ENCODE measurements at places on chromosomes 7 and 10. TPM values are rescaled to one million over a fixed set of nuclear protein-coding genes. Genes with fewer than 3 reads are reported as not detected.

DNA sequence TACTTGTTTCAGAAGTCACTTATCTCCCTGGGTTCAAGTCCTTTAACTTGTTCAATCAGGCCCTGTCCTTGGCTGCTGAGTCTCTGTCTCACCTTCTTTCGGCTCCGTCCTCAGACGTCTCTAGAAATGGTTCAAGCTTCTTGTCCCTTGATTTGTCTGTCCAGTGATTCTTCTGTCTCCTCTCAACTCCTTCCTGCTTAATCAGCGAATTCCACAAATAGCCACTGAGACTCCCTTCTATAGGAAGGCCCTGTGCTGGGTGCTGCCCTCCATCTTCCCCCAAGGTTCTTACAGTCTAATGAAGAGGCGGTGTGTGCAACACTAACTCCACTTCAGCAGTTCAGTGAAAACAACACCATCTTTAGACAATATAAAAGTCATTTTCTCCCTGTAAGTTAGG lies 12.7 kb downstream of the FAM241B start:
- DNase-seq: no peak

DNA sequence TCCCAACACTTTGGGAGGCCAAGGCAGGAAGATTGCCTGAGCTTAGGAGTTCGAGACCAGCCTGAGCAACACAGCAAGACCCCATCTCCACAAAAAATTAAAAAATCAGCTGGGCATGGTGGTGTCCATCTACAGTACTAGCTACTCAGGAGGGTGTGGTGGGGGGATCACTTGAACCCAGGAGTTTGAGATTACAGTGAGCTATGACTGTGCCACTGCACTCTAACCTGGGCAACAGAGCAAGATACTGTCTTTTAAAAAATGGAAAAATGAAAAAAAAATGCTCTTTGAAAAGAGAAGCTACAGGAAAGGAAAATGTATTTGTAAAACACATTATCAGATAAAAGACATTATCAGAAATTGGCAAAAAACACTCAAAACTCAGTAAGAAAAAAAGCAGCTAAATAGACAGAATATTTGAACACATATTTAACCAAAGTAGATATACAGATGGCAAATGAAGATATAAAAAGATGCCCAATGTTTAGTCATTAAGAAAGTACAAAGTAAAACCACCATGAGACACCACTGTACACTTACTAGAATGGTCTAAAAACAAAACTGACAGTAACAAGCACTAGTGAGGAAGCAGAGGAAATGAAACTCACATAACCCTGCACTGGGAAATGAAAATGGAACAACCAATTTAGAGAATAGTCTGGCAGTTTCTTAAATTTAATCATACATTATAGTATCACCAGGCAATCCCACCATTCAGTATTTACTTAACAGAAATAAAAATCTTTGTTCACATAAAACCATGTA lies 40.5 kb downstream of the NRBF2 start:
- DNase-seq: no peak

DNA sequence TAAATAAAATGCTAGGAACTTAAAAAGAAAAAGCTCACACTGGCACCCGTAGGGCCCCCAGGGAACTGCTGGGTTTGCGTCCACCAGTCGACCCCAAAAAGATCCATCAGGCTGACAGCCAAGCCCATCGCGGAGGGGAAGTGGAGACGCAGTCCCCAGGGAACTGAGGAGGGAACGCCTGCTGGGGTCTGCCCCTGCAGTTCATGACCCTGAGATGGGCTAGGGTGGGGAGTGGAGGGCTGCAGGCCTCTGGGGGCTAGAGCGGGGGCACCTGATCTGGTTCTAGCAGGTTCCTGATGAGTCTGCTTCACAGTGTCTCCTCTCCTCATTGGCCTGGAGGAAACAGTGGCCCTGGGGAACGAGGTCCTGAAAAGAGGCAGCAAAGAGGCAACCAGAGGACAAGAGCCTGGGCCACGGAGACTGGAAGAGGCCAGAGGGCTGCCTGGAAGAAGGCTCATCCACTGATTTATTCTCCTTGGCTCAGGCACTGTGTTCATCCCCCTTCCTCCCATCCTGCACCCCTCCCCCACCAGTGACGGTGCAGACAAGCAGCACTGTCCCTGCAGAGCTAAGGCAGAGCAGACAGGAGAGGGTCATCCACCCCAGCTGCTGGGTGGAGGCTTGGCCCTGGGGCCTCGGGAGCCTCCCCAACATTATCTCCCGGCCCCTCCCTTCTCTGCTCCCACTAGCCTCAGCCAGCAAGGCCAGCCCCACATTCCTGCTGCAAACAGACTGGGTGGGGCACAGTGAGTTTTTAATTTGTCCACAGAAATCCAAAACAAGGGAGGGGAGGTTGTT lies 24.7 kb upstream of the HSPA12A start:
- DNase-seq: peak; percentile 65

GRCh38 chr10:125396676-125397075 lies 236.3 kb upstream of the CTBP2 start:
- no peak for DNase-seq

- DNase-seq: peak; percentile 61
Measured at GRCh38 chr7:37031571-37032257, 307.4 kb upstream of the AOAH start.

- no peak for DNase-seq
Measured at GRCh38 chr10:27364028-27364427, 123.4 kb upstream of the ACBD5 start.

DNA sequence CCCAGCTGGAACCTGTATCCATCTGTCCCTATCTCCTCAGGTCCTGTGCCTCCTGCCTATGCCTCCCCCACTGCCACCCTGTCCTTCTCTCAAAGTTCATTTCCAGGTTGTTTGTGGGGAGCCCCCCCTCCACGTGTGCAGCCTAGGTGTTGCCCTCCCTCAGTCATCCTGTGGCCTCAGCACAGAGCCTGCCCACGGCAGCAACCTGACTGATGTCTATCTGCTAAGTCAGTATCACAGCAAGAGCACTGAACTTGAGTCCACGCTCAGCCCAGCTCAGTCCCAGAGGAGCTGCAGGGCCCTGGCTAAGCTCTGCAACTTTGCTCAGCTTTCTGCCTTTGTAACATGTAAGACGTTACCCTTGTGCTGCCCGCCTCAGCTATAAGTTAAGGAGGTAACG lies 28.7 kb downstream of the FAM53B start:
- no peak for DNase-seq

GRCh38 chr7:32319012-32319382 lies 171.2 kb downstream of the LSM5 start:
- DNase-seq: no peak

DNA sequence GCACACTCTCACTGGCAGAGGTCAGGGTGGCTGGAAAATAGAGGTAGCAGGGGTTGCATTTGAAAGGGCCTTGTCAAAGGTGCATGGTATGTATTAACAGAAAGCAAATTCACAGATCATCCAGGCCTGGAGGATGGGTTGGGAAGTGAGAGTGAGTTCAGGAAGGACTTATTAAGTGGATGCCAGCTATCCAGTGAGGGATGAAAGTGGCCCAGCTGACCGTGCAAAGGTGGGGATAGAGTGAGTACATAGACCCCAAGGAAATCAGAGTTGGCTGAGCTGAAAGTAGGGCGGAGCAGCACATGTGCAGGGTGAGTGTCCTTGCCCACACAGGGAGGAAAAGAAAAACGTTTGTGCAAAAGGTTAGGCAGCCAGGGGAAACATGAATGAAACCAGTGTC lies 58.1 kb downstream of the HECW1 start:
- no peak for DNase-seq

- no peak for DNase-seq
Measured at GRCh38 chr7:120877701-120878100, 19.8 kb upstream of the TSPAN12 start.

GRCh38 chr10:130817046-130817624 lies 494.4 kb downstream of the TCERG1L start:
- no peak for DNase-seq

- DNase-seq: no peak
Measured at GRCh38 chr7:69263550-69263949, 334.7 kb upstream of the AUTS2 start.

DNA sequence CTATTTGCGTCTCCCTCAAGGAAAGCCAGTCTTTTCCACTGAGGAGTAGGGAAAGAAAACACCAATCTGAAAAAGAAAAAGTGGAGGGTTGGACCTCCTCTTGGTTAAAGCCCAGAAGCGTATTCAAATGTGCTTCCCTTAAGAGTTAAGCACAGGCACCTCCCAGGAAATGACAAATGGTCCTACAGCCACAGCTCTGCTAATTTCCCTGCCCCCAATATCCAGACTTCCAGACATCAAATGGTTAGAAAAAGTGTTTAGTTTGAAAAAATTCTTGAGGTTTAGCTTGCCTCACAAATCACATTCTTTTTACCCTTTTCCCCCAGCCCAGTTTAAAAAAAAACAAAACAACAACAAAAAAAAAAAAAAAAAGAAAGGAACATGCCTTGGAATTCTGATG lies 19.0 kb upstream of the COL1A2 start:
- no peak for DNase-seq

GRCh38 chr7:33091111-33091531 lies 18.1 kb downstream of the RP9 start:
- no peak for DNase-seq

GRCh38 chr7:131908714-131909113 lies 352.3 kb upstream of the PODXL start:
- no peak for DNase-seq

DNA sequence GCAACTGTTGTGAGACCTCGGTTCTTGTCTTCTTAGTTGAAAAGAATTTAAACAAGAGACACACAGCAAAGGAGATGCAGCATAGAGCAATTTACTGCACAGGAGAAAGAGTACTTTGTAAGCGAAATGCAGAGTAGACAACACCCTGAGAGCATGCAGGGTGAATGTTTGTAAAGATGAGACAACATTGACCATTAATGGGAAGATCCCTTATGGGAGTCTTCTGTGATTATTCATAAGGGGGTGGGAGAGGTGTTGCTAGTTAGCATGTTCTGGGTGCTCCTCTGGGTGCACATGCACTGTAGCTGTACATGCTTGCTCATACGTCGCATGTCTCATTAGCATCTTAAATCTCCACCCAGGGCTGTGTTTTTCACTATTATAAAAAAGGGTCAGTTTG lies 62.3 kb downstream of the CLRN3 start:
- no peak for DNase-seq

DNA sequence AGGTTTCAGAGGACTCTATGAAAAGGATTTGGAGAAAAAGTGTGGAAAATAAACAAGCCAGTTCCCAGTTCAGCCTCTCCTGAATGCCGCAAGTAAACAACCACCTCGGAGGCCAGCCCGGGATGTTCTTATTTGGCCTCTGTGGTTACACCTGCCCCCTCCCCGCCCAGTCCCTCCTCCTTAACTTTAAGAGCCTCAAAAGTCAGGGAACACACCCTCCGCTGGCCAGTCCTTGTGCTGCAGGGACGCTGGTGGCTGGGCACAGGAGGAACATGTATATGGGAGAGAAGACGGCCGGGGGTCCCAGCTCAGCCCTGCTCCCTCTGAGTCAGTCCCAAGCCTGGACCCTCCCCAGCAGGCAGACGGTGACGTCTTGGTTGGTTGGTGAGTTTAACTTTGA lies 6.1 kb downstream of the CHST3 start:
- peak; percentile 73 for DNase-seq

DNA sequence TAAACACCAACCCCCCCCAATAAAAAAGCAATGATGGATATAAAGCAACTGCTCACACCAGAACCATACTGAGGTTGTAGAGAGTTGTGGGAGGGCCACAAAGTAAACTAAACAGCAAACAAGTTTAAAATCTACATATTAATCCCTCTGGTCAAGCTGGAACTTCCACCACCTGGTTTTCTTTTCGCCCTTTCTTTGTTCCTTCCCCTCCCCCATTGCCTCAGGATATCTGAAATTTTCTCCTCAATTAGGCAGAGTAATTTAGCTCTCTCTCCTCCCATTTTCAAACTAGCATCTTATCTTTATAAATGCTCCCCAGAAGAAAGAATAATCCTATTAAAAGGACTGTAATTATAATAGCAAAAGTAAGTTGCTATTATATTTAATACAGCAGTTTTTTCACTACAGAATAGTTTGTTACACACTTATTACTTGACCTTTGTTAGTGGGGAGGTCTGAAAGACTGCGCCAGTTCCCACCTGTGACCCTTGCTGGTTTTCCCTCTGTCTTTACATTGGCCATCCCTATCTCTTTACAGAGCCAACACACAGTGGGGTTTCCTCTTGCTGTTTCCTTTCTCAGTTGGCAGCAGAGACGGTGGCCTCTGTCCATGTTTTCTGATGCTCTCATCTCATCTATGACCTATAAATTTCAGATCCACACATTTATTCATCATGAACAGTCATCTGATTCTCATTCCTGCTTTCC lies 235.4 kb downstream of the RNLS start:
- no peak for DNase-seq

DNA sequence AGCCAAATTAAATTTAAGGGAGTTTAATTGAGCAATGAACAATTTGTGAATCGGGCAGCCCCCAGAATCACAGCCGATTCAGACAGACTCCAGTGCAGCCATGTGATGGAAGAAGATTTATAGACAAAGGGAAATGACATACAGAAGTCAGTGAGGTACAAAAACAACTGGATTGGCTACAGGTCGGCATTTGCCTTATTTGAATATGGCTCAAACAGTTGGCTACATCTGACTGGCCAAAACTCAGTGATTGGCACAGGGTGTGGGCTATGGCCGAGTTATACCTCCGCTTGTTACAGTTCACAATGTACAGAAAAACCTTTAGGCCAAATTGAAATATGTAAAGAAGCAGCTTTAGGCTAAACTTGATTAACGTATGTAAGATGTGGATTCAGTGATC lies 30.8 kb upstream of the EIF4H start:
- DNase-seq: no peak

PTPRE gene
- 4.3 TPM for total RNA-seq

TFEC gene
- total RNA-seq: 0.71 TPM

HOXA2 gene
- 1.1 TPM for total RNA-seq

FOXI2 gene
- total RNA-seq: not detected

IRF5 gene
- 1.4 TPM for total RNA-seq

SEMA3A gene
- total RNA-seq: 0.41 TPM

ITPRID1 gene
- total RNA-seq: not detected

SPDYE3 gene
- total RNA-seq: not detected

DMBT1 gene
- 0.43 TPM for total RNA-seq

VDAC2 gene
- 457 TPM for total RNA-seq

SLC26A3 gene
- total RNA-seq: 0.24 TPM

CALHM1 gene
- not detected for total RNA-seq

ZNF862 gene
- 7.6 TPM for total RNA-seq

ADCYAP1R1 gene
- total RNA-seq: 0.79 TPM

DENND11 gene
- 5.7 TPM for total RNA-seq

SERPINE1 gene
- 7.2 TPM for total RNA-seq

COL13A1 gene
- total RNA-seq: 10.7 TPM

KIF20B gene
- total RNA-seq: 0.71 TPM

BLOC1S2 gene
- total RNA-seq: 76.9 TPM

PNLIPRP2 gene
- total RNA-seq: not detected
